AG09319 (cell line): ENCODE measurements at places on chromosomes 3 and 15.
A peak's percentile ranks its signal among the peaks of the same experiment; 100 is the strongest.

DNA sequence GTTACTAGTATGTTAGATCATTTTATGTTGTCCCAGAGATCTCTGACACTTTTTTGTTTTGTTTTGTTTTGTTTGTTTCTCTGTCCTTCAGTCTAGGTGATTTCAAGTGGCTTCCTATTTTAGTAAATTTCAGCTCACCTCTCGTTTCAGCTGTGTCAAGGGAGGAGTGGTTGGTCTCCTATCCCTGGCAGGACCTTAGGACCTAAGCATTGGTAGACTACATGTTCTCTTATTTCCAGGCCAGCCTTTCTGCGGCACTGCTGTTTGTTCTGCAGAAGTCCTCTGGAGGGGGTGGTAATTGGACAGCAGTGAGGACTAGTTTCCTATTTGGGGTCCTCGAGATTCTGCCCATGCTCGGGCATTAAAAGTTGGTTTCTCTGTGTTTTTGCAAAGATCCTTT is 31.8 kb downstream of the MGA start:
- no peak for DNase-seq

DNA sequence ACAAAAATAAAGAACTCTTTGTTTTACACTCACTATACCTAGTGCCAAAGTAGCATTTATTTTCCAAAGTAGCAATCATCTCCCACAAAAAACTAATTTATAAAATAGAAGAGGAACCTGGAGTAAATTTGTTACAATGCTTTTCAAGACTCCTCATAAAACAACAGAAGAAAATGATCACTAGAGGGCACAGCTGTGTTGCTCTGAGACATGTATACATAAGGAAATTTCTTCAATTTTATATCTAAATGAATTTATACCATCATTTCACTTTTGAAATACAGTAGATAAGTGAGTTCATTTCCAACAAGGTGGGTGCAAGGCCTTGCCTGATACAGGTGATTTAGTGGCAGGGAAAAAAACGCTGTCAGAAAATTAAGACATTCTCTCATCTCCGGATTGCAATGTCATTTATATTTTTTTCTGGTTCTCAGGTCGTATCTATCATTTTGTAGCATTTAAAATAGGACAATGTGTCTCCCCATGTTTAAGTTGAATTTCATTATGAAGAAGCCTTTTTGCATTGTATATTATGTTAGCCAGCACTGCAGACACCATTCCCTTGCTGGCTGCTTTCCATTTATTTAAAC is 25.3 kb upstream of the ARHGEF26 start:
- peak; percentile 4 for DNase-seq

GRCh38 chr15:29670998-29671981 is 151.0 kb downstream of the TJP1 start:
- peak; percentile 31 for DNase-seq

- no peak for DNase-seq
Observed at GRCh38 chr15:95448531-95449229, 881.8 kb upstream of the NR2F2 start.

GRCh38 chr15:29913528-29914135 is 91.4 kb upstream of the TJP1 start:
- no peak for DNase-seq

DNA sequence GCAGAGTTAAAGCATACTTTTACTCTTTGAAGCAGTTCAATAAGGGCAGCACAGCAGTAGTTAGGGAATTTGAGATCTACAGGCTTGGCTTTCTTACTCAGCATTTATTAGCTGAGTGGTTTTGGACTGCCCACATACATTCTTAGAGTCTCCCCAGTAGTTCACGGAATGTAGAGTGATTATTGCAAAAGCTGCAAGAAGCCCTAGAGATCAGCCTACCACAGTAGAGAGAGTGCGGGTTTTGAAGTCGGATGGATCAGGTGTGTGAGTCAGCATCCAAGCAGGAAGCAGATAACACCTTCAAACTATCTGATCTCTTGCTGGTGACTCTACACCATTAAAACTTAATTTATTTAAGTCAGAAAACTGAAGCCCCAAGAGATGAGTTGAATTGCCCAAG is 171.9 kb downstream of the SYNPR start:
- DNase-seq, result no peak

GRCh38 chr3:195451373-195452015 is 8.7 kb upstream of the ACAP2 start:
- DNase-seq, result no peak

- DNase-seq, result peak; percentile 75
Observed at GRCh38 chr3:152302521-152303021, 33.8 kb downstream of the MBNL1 start.

GRCh38 chr3:117964814-117965213 is 1069.8 kb downstream of the IGSF11 start:
- no peak for DNase-seq

GRCh38 chr3:132290833-132291232 is 26.4 kb upstream of the ACP3 start:
- peak; percentile 51 for DNase-seq

- DNase-seq, result peak; percentile 42
Observed at GRCh38 chr3:63655519-63655918, 3.0 kb downstream of the SNTN start.

GRCh38 chr15:98040146-98040545 is 79.6 kb downstream of the ARRDC4 start:
- no peak for DNase-seq

- DNase-seq, result no peak
Observed at GRCh38 chr15:101071651-101072050, 152.5 kb downstream of the LRRK1 start.

- no peak for DNase-seq
Observed at GRCh38 chr3:155070316-155070715, 9.8 kb upstream of the MME start.

- DNase-seq, result no peak
Observed at GRCh38 chr15:87604857-87605446, 651.6 kb downstream of the NTRK3 start.

GRCh38 chr3:45705839-45706808 is 16.9 kb downstream of the SACM1L start:
- no peak for DNase-seq

DNA sequence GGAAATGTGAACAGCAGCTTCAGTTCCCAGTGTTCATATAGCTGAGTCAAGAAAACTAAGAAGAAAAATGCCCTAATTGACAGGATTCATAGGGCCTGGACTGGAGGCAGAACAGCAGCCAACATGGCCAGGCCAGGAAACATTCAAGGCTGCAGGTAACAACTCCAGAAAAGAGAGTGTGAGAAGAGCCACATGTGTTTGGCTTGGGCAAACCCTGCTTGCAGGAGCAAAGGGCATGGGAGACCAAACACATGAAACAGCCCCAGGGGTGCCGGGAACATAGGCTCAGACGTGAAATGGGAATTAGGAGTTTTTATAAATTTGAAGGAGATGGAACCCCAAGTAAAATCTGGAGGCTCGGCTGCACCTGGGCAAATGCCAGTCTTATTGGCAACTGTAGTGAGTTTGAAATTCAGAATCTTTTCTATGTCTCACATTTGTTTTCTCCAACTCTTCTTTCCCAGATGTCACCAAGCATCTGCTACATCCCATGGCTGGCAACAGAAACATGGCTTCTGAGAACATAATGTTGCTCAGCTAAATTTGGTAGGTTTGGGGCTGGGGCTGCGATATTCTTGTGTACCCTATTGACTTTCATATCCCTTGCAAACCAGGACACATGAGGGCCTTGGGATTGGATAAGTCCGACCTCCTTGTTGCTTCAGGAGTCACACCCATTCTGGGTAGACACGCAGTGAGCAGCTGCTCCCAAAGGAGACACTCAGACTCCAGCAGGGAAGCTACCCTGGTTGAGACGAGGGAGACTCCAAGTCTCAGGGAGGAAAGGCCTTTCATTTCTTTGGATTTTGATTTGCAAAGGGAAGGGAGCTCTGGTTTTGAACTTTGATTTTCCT is 98.9 kb upstream of the CLSTN2 start:
- no peak for DNase-seq
